MV-4-11 (cell line): ENCODE measurements at places on chromosomes 13 and 19.

DNA sequence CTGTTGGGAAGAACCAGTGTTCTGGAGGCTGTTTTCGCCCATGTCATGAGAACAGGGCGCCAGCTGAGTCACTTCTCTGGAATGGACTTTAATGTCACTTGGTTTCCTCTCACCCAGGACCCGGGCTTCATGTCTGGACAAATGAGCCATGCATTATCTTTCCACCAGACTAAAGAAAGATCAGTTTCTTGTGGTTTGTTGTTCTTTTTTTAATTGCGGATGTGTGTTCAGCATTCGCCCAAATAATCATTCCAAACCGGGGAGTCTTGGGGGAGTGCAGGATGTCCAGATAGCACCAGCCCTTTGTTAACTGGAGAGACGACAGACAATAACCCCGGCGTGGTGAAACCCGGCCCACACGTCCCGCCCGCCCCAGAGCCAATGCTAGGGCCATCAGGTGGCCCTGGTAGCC is 102.5 kb downstream of the COL4A2 start:
- no peak for DNase-seq

GRCh38 chr13:27925220-27925991 is 5.6 kb downstream of the PDX1 start:
- no peak for DNase-seq

- no peak for DNase-seq
Measured at GRCh38 chr19:23403581-23404324, 8.5 kb upstream of the ZNF91 start.

- no peak for DNase-seq
Measured at GRCh38 chr19:50323782-50324133, 5.4 kb downstream of the KCNC3 start.

GRCh38 chr19:13428352-13428751 is 77.9 kb downstream of the CACNA1A start:
- DNase-seq = no peak

DNA sequence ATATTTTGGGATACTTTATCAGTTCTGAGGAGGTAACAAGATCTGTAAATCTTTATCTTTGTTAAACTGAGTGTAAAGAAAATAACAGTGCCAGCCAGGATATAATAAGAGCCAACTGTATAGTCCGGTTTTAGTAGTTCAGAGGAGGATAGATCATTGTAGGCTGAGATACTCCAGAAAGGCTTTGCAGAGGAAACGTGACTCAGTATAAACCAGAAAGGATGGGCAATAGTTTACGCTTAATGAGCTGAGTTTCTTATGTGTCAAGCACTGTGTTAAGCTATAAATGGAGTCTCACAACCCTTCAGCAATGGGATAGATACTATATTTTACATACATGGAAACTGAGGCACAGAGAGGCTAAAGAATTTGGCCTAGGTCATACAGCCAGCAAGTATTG is 3.8 kb downstream of the RFXAP start:
- DNase-seq = peak; percentile 21

GRCh38 chr13:25400925-25401324 is 29.2 kb downstream of the ATP8A2 start:
- DNase-seq = no peak

DNA sequence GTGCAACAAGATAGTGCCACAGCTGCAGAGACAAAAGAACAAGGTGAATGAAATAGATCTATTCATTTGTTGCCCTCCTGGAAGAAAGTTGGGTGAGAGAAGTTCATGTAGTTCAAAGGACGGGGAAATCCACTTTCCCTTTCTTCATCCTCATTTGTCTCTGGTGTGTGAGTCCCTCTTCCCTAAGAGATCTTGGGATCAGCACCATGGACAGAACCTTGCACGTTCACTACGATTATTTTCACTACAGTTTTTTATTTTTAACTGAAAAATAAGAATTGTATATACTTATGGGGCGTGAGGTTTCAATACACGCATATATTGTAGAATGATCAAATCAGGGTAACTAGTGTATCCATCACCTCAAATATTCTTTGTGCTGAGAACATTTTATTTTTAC is 29.2 kb downstream of the NLRP5 start:
- peak; percentile 32 for DNase-seq

DNA sequence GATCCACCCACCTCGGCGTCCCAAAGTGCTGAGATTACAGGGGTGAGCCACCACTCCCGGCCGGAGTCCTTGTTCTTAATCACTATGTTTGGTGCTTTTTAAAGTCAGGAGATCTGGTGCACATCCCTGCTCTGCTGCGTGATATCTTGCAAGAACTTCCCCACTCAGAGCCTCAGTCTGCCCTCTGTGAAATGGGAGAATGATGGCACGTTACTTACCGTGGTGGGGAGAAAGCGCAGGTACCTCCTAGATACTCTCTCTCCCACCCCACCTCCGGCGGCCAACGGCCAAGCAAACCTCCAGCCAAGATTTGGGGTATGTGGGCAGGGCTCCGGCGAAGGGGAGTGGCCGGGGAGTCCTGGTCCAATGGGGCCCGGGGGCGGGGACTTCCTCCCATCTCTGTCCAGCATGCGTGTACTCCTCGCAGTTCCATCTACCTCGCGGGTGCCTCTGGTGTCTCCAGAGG is at the start of gene RYR1:
Gene RYR1 (plus strand): TSS at position 424 of the 466 bp plus-strand sequence. CDS start 139 bp downstream, outside the sequence.
- peak; percentile 17 for DNase-seq
